ENCODE measurements at places on chromosomes 11 and 22.

DNA sequence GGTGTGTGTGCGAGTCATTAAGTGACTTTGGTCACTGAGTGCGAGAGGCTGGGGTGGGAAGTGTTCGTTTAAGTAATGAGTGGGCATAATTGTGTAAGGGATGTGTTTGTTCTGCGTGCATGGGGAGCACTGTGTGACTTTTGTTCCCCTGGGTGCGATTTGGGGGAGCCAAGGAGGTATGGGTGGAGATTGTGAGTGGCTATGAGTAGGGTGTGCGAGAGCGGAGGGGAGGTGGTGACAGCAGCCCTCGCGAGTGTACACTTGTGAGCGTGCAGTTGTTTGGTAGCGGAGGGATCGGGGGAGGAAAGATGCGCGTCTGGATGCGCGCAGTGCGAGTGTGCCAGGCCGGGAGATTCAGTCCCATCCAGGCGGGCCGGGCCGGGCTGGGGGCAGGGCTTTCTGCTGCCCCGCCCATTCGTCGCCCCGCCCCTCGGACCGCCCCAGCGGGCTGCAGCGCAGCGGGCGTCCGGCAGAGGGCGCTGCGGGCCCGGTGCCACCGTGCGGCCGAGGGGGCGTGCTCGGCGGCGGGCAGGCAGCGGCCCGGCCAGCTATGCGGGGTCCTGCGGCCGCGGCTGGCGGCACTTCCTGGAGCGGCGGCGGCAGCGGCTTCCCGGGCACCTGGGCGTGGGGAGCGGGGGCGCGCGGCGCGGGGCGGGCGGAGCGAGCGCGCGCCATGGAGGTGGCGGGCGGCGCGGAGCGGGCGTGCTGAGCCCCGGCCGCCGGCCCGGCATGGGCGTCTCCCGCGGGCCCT is at the start of gene DGKZ:
Gene DGKZ (plus strand): TSS at position 578 of the 751 bp plus-strand sequence. CDS start 197 bp downstream, outside the sequence.
- DNase-seq: peak; percentile 87

DNA sequence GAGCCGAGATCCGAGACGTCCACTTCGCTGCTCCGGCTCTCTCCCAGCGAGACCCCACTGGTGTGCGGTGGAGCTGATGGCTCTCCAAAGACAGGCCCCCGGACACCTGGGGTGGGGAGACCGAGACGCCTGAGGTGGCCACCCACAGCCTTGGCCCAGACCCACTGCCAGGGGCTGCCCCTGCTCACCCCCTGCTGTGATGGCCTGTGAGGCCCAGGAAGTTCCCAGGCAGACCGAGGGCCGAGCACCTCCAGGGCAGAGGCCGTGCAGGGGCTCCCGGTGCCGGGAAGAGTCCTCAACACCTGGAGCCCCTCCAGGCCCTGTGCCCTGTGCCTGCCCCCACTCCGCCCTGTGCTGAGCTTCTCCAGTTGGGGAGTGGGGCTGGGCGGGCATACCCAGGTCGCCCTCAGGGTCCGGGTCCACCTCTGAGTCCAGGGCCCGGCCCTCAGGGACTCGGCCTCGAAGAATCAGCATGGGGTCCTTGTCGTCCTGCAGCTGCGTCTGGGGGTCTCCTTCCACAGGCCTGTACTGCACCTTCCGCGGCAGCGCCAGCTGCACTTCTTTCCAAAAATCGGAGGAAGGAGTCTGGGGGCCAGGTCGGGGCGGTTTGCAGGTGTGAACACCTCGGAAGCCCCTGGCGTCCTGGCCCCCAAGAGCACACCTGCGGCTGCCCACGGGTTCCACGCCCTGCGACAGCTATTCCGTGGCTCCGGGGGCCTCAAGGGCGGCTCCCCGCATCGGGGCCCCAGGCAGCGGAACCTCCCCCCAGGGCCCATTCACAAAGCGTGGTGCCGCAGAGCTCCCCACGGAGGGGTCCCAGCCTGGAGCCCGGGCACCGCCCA is 8.6 kb downstream of the SIGIRR start:
- DNase-seq: peak; percentile 52

GRCh38 chr11:134207538-134208239 is 16.1 kb downstream of the NCAPD3 start:
- DNase-seq: no peak

DNA sequence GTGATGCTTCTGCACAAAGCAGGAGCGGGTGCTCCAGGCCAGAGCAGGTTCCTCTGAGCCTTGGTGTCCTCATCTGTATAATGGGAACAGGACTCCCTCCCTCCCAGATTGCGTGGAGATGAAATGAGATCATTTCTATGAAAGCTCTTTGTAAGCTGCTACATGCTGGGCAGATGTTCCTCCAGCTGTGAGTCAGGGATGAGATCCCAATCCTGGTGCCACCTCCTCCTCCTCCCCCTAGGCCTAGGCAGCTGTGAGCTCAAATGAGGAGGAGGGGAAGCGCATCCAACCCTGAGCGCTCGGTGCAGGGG is 7.0 kb upstream of the CABP2 start:
- no peak for DNase-seq
